Stimulated activated CD8-positive, alpha-beta memory T cell treated with anti-CD3 and anti-CD28 coated beads, Interleukin-7, amount 100 ng/mL, for 1 hour (primary cell): ENCODE measurements at places on chromosomes 12 and 14.

DNA sequence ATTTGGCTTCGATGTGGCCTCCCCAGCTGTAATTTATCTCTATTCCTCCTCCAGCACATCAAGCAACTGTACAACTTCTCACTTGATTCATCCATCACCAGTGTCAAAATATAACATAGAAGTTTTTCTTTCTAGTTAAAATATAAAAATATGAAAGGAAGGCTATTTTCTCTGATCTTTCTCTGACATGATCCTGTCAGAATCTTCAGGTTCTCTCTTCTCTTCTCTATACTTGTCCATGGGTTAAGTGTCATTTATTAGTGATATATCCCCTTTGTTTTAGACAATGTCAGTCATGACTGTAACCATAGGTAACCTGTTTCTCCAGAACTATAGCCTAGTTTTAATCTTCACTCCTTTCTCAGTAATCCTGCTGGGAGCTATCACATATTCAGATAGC, 132.5 kb upstream of the G2E3 start:
- no peak for DNase-seq

- DNase-seq, result no peak
Observed at GRCh38 chr14:94292872-94293577, at the start of gene SERPINA10. Gene SERPINA10 (minus strand): TSS chr14:94293268. CDS start chr14:94290593, 2,675 bp downstream.

DNA sequence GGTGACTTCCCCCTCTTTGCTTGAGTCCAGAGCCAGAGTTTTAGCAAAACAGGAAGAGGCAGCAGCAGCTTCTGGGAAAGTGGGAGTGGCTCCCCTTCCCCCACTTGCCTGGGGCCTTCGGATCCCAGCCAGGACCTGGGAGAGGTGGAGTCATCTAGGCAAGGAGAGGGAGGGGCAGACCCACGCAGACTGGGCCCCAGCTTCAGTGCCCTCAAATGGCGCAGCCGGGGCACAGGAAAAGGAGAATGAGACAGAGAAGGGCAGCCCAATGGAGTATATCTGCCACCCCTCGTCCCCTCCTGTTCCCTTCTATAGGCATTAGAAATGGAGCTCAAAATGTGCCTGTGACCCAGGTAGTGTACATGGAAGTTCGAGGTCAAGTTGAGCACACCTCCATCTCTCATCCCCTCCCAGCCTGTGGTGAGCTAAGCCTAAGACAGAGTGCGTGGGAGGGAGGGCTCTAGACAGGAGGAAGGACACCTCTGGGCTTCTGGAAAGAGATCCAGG, 9.3 kb upstream of the HDAC7 start:
- no peak for DNase-seq

DNA sequence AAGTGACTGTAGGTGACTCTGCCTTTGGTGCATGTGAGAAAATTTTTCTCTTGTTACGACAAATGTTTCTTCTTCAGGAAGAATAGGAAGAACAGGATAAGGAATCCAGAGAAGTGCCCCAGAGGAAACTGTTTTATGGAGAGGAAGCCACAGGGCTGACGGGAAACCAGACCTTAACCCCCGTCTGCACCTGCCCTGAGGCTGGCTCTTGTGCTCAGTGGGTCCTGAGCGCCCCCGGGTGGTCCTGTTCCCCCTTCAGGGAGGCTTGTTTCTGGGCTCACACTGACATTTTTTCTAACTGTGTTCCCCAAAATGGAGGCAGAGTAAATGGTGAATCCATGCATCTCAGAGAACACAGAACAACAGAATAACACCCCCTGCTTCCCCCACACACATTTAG, 691.8 kb downstream of the TMEM121 start:
- DNase-seq, result no peak

DNA sequence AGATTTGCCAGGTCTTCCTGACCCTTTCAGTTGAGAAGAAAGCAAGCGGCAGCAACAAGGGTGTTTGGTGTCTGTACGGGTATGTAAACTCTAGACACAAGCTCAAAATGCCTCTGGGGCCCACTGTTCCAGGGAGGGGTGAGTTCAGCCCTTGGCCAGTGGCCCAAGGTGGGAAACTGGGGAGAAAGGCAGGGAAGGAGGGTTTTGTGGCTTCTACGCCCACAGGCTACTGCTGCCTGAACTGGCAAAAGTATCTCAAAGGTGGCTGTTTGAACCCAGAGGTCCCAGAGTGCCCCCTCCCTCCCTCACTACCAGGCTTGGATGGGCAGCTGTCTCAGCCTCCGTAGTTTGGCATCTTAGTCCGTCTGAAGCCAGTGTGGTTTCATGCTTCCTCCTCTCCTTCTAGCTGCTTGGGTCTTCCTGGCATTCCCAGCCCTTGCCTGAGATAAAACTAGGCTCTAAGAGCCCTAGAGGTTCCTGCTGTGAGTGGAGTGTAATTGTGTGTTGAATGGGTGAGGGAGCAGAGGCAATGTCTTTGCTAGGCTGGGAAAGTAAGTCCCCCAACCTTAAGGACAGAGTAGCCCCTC, 5.5 kb downstream of the HOXC5 start:
- DNase-seq, result no peak

DNA sequence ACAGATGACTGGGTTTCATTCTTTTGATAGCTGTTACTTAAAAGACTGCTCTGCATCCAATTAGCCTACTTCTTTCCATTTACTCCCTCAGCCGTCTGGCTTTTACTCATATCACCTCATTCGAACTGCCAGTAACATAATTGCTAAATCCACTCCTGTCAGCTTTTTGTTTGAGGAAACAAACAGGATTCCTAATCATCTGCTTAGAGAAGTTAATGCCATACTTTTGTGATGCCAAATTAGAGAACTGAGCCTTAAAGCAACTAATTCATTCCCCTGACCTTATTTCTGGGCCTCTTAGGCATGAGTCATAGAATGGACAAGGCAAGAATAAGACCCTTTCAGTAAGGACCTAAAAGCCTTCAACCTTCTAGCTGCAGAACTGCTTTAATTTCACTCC, 2.9 kb downstream of the OXA1L start:
- no peak for DNase-seq

DNA sequence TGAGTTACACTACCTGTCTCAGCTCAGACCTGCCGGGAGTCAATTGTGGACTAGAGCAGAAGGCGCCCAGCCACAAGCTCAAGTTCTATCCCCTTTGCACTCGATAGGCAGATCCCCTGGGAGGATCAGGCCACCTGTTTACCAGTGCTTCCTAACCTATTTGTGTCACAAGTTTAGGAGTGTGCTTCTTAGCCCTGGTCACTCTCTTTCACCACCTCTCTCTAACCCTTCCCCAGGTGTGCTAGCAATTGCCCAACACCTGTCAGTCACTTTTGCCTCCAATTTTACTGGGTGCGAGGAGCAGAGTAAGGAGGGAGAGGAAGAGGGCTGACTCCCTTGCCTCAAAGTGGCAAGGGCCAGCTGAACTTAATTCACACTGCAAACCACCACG, 745 bp upstream of the NAA30 start:
- no peak for DNase-seq

DNA sequence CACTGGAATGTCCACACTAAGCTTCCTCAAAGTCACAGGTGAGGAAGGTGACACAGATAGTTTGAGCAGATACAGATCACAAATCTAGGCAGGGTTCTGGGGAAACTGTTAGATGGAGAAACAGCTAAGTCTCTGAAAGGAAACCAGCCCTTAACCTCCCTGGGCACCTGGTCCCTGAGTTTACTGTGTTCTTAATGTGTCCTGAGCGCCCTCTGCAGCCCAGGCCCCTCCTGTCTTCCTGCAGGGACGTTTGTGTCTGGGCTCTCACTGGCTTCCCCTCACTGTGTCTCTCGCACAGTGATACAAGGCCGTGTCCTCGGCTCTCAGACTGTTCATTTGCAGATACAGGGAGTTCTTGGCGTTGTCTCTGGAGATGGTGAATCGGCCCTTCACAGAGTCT, 684.3 kb downstream of the TMEM121 start:
- no peak for DNase-seq

GRCh38 chr14:49598189-49598484, 603 bp upstream of the LRR1 start:
- no peak for DNase-seq

DNA sequence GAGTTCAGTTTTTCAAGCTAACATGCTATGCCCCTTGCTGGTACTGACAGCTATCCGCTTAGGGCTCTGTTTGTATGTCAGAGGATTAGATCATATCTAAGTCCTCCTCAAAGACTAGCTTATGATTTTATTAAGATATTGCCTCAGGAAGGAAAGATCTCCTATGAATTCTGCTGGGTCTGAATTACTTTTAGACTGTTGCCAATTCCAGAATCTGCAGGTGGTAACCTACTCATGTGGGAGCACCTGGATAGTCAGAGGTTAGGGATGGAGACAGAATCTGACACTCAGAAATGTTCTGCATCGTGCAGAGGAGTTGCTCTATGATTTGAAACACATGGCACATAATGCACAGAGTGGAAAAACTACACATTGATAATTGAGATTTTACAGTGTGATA, 843.4 kb downstream of the SLC6A15 start:
- DNase-seq, result no peak

DNA sequence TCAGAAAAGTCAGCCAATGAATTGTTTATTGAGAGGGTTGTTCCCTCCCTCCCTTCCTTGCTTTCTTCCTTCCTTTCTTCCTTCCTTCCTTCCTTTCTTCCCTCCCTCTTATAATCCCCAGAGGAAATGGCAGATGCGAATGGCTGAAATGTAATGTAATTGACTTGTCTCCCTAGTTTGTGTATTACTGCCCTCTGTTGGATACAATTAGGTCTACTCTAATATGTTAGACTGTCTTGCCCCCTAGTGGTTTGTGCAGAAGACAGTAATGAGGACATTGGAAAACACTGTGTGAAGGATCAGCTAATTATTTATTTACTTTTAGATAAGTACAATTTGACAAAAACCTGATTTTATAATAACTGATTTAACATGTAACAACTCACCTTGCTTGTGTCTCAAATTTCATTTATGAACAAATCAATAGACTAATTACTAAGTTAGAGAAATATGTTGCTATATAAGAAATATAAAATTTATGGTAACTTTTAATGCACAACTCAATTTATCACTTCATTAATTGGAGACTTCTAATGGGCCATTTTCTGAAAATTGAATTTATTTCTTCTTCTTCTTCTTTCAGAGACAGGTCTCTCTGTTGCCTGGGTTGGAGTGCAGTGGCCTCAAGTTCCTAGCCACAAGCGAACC, 229.8 kb upstream of the LRIG3 start:
- no peak for DNase-seq

DNA sequence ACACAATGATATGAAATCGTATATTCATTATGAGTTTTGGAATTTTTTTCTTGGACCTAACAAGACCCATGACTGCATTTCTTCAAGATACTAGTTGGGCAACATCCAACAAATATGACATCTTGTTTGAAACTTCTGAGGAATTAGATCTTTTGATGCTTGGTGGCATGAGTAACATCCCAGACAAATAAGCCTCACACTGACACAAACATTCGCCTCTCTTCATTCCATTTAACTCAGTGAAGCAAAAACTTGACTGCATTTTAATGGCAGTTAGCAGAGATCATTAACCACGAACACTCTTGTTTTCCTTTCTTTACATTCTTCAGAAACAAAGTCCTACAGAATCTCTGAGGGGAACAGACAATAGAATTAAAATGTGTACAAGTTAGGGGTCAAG, 758.3 kb downstream of the C12orf50 start:
- DNase-seq, result no peak

- no peak for DNase-seq
Observed at GRCh38 chr12:64653123-64653522, 42.8 kb downstream of the RASSF3 start.

DNA sequence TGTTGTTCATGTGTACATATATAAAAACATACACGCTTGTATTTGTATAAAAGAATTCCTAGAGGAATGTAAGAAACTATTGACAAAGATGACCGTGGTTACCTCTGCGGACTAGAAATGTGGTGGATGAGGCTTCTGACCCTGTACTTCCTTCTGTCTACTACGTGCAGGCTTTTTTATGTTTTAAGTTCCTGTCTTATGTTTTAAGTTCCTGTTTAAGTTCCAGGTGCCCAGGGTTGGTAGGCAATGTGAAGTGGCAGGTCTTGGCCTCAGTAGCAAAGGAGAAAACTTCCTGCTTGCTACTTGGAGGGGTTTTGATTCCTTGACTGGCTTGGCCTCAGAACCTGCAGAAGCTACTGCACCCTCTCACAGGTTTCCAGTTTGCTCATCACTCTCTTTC, 11.6 kb downstream of the POMT2 start:
- no peak for DNase-seq

- no peak for DNase-seq
Observed at GRCh38 chr12:100897240-100897639, 102.7 kb downstream of the ANO4 start.

DNA sequence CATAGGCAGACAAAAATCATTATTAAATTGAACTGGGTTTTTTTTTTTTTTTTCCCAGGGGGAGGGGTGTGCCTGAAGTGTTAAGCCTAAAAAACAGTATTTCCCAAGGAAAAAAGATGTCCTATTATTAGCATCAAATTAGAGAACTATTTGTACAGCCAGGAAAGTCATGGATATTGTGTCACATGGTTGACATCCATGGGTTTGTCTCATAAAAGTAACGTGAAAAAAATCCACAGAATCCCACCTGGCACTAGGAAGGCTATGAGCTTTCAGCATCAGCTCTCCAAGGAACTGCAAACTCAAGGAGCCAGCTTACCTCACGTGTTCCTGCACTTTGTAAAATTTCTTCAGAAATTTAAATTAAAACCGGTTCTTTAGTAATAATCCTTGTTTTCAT, 69.1 kb upstream of the EGLN3 start:
- no peak for DNase-seq

DNA sequence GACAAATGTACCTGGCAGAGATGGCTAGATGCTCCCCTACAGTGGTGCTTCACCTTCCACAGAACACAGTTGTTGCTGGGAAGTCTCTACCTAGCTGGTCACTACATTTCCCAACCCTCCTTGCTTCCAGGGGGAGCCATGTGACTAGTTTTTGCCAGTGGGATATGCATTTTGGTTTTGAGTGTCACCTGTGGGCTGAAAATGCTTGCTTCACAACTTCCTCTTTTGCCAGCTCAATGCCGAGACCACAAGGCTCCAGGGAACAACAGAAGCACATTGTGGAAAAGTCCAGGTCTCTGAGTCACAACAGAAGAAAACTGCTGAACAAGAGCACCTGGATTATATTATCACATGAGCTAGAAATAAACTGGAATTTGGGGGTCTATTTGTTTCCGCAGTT, 48.5 kb upstream of the ARHGAP5 start:
- no peak for DNase-seq

- DNase-seq, result no peak
Observed at GRCh38 chr14:90545382-90545781, 148.6 kb downstream of the CALM1 start.

GRCh38 chr12:6277982-6278438, 32.5 kb upstream of the PLEKHG6 start:
- DNase-seq, result no peak

DNA sequence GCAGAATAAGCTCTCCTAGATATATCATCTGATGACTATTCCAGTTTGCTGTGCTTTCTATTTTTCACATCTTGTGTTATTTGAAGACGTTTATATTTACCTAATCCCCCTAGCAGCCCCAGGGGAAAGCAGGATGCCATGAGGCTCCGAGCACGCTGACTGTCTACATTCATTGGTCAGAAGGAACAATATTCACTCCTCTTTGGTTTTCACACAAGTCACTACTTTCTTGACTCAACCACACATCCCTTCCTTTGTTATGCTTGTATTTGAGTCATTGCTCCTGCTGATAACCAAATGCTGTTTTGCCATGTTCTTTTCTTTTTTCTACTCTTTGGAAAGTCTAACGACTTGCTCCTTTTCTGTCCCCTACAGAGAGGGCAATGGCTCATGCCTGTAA, 86.5 kb upstream of the SLC38A2 start:
- DNase-seq, result no peak
